ENCODE measurements at places on chromosomes 6 and 20. TPM values are rescaled to one million over a fixed set of nuclear protein-coding genes. Genes with fewer than 3 reads are reported as not detected.

Gene TBC1D20
- total RNA-seq = 45.4 TPM

Gene SCUBE3
- total RNA-seq = 3.4 TPM

Gene CRISP2
- not detected for total RNA-seq

Gene PBOV1
- not detected for total RNA-seq

Gene KIF3B
- 42.2 TPM for total RNA-seq

Gene GLYATL3
- total RNA-seq = not detected

Gene RNF182
- 0.13 TPM for total RNA-seq

Gene OSER1
- 38.8 TPM for total RNA-seq

Gene MKKS
- 7.6 TPM for total RNA-seq

Gene CLDN20
- total RNA-seq = not detected

Measured in articular chondrocyte of knee joint (primary cell).